ENCODE measurements at places on chromosomes 3 and 15.

GRCh38 chr3:3305084-3305483 lies 125.6 kb upstream of the CRBN start:
- DNase-seq: no peak

GRCh38 chr3:49780080-49780974 lies 6.0 kb downstream of the IP6K1 start:
- DNase-seq: no peak

- DNase-seq: no peak
Observed at GRCh38 chr15:87610366-87610765, 646.2 kb downstream of the NTRK3 start.

DNA sequence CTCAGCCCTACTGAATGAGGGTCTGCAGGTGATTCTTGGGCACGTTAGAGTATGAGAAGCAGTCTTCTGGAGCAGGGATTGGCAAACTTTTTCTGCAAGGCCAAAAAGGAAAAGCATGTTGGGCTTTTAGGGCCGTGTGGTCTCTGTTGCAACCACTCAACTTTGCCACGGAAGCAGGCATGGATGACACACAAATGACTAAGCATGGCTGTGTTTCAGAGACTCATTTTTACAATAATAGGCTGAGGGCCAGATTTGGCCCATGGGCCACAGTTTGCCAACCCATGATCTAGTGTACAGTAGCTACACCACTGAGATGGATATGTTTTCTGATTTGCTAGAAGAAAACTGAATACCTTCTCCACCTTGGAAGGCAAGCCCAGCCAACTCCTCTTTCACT lies 66.1 kb upstream of the PRICKLE2 start:
- DNase-seq: no peak

DNA sequence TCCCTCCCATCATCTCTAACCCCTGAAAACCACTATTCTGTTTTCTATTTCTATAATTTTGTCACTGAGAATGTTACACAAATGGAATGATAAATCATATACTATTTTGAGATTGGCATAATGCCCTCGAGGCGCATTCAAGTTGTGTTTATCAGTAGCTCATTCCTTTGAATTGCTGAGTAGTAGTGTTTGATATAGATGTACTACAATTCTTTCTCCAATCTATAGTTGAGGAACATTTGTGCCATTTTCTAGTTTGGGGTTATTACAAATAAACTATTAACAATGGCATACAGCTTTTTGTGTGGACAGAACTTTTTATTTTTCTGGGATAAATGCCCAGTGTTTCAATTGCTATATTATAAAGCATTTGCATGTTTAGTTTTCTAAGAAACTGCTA lies 86.0 kb downstream of the CCR1 start:
- DNase-seq: no peak
